ENCODE measurements at places on chromosomes 5 and 9.

GRCh38 chr9:84325347-84325973, 15.1 kb downstream of the SLC28A3 start:
- peak; percentile 38 for DNase-seq
- no peaks in the 10 kb centered on the region for H3K27me3 ChIP-seq
- H3K27ac ChIP-seq, result no peak overlapping the region
- no peaks in the 10 kb centered on the region for H3K36me3 ChIP-seq

GRCh38 chr9:69066955-69067354, 31.4 kb downstream of the FXN start:
- DNase-seq, result no peak
- H3K4me3 ChIP-seq, result no peak overlapping the region
- peaks cover 9% of the 10 kb centered on the region for H3K36me3 ChIP-seq
- H3K4me1 ChIP-seq, result no peaks in the 10 kb centered on the region
- H3K27me3 ChIP-seq, result no peaks in the 10 kb centered on the region

DNA sequence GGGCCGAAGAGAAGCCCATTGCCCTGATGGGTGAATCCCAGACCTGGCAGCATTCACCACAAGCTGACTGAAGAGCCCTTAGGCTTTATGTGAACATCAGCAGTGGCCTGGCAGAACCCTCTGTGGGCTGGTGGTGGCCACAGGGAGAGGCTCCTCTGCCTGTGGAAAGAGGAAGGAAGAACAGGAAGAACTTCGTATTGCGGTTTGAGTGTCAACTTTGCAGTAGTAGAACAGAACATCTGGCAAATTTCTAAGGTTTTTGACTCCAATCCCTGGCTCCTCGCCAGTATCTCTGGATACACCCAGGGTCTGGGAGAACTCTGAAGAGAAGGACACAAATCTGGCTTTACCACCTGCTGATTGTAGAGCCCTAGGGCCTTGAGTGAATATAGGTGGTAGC, 356.4 kb upstream of the GRAMD2B start:
- H3K36me3 ChIP-seq, result no peaks in the 10 kb centered on the region
- no peaks in the 10 kb centered on the region for H3K4me1 ChIP-seq
- H3K4me3 ChIP-seq, result no peak overlapping the region
- H3K27me3 ChIP-seq, result no peaks in the 10 kb centered on the region
- no peak for DNase-seq

GRCh38 chr5:32309761-32310160, 3.0 kb downstream of the MTMR12 start:
- H3K4me3 ChIP-seq, result no peak overlapping the region
- no peak overlapping the region for H3K27ac ChIP-seq
- peaks cover 3% of the 10 kb centered on the region for H3K4me1 ChIP-seq
- no peaks in the 10 kb centered on the region for H3K27me3 ChIP-seq

DNA sequence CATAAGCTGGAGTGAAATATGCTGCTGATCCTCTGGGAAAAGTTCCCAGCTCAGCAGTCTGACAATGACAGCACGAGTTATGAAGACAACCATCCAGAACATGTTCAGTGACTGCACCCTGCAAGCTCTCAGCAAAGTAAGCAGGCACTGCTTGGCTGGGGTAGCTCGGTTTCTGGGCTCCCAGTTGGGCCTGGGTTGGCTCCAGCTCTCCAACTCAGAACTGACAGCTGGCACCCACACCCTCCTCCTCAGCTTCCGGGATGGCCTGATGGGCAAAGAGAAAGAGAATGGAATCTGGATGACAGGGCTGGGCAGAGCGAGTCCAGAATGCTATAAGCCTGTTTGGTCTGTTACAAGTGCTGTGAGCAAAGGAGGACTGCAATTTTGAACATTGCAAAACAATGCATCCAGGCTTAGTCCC, 185.0 kb downstream of the CSNK1G3 start:
- H3K4me3 ChIP-seq, result no peak overlapping the region
- H3K36me3 ChIP-seq, result no peaks in the 10 kb centered on the region
- DNase-seq, result no peak
- no peak overlapping the region for H3K27ac ChIP-seq
- H3K4me1 ChIP-seq, result peaks cover 5% of the 10 kb centered on the region
- no peaks in the 10 kb centered on the region for H3K27me3 ChIP-seq

GRCh38 chr5:156531199-156531598, 204.2 kb downstream of the SGCD start:
- H3K4me1 ChIP-seq, result no peaks in the 10 kb centered on the region
- no peaks in the 10 kb centered on the region for H3K36me3 ChIP-seq
- H3K27ac ChIP-seq, result no peak overlapping the region
- no peak for DNase-seq
- no peak overlapping the region for H3K4me3 ChIP-seq

DNA sequence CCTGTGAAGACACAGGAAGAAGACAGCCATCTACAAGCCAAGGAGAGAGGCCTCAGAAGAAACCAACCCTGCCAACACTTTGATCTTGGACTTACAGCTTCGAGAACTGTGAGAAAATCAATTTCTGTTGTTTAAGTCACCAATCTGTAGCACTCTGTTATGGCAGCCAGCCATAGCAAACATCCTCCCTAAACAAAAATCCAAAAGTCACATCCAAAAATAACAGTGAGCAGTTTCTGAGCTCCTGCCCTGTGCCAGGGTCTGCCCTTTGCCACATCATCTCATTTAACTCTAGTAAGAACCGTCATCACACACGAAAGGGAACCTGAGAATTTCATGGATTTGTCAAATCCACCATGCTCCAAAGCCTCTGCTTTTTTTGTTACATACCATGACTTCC, 118.8 kb downstream of the TRIM36 start:
- no peaks in the 10 kb centered on the region for H3K4me1 ChIP-seq
- no peaks in the 10 kb centered on the region for H3K27me3 ChIP-seq
- DNase-seq, result no peak
- H3K27ac ChIP-seq, result no peak overlapping the region

DNA sequence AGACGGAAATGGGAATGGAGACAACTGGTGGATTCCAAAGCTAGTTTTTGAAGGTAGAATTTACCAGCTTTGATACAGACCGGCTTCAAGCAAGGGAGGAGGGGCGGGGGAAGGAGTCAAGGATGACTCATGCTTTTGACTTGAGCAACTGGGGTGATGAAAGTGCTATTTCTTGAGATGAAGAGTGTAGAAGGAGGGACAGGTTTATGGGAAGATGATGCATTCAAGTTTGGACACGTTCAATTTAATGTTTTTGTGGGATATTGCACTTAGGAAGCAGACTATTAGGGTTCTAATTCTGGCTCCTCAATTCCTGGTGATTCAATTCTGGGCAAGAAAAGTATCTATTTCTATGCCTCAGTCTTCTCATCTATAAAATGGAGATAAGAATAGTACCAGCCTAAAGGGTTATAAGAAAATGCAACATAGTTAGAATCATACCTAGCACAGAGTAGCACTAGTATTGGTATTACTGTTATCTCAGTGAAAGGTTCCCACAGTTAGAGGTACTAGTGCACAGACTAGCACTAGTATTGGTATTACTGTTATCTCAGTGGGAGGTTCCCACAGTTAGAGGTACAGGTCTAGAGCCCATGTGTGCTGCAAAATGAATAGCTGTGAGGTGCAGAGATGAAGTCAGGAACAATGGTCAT, 4.6 kb downstream of the NIPAL4 start:
- no peaks in the 10 kb centered on the region for H3K27me3 ChIP-seq
- peaks cover 2% of the 10 kb centered on the region for H3K36me3 ChIP-seq
- peaks cover 35% of the 10 kb centered on the region for H3K4me1 ChIP-seq

- no peak overlapping the region for H3K4me3 ChIP-seq
Measured at GRCh38 chr5:173764332-173765028, 123.7 kb upstream of the CPEB4 start.

DNA sequence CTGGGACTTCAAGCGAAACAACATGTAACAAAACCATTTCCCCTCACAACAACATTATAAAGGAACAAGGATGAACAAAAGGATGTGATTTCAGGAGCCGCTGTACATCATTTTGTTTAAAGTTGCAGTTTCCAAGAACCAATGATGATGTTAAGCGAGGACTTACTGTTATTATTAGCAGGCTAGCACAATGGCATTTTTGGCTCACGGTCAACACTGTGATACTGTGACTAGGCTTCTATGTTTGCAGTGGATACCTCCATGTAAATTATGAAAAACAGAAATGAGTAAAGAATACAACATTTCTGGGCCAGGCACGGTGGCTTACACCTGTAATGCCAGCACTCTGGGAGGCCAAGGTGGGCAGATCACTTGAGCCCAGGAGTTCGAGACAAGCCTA, 113.0 kb downstream of the AUH start:
- H3K4me1 ChIP-seq, result no peaks in the 10 kb centered on the region
- H3K4me3 ChIP-seq, result no peak overlapping the region
- no peak overlapping the region for H3K27ac ChIP-seq
- peaks cover 2% of the 10 kb centered on the region for H3K36me3 ChIP-seq

DNA sequence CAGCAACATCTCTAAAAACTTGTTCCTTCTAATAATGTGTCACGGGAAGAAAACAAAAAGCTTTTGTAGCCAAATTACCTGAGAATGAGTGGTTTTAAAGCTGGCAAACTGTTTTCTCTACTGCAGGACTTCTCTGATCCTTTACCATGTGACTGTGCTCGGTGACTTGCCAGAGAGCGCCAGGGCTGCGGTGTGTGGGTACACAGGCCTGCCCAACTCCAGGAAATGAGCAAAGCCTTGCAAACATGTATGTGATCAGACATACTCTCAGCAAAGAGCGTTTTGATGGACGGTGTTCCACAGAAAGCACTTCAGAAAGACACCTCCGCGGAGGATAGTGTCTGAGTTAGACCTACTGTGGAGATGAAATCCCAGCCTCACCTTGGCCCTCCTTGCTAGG, 157.3 kb downstream of the SPOCK1 start:
- DNase-seq, result no peak
- H3K4me1 ChIP-seq, result no peaks in the 10 kb centered on the region
- H3K36me3 ChIP-seq, result no peaks in the 10 kb centered on the region

- peak overlapping the region; percentile 79 for H3K27ac ChIP-seq
- H3K36me3 ChIP-seq, result no peaks in the 10 kb centered on the region
- H3K4me3 ChIP-seq, result no peak overlapping the region
Measured at GRCh38 chr9:16150501-16150900, 597.7 kb downstream of the CCDC171 start.

DNA sequence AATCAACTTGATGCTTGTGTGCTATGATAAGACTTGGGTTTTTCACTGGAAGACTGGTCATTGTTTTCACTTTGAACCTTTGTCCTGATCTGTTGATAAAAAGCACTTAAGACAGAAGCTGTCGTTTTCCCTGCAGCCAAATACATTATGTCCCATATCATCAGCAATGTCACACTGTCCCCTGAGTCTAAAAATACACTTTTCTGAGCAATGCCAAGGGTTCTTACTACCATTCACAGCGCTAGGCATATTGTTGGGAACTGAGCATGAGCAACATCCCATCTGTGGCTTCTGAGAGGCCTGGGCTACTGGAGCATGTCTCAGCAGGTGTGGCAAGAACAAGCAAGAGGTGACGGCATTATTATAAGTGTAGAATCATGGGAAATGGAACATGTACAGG, 81.8 kb downstream of the SEMA6A start:
- H3K4me3 ChIP-seq, result no peak overlapping the region
- no peak for DNase-seq
- H3K27ac ChIP-seq, result no peak overlapping the region
- peaks cover 10% of the 10 kb centered on the region for H3K4me1 ChIP-seq
- peaks cover 17% of the 10 kb centered on the region for H3K36me3 ChIP-seq

- H3K27me3 ChIP-seq, result no peaks in the 10 kb centered on the region
- H3K4me1 ChIP-seq, result no peaks in the 10 kb centered on the region
- DNase-seq, result no peak
- no peaks in the 10 kb centered on the region for H3K36me3 ChIP-seq
- no peak overlapping the region for H3K27ac ChIP-seq
- H3K4me3 ChIP-seq, result no peak overlapping the region
Measured at GRCh38 chr9:73539881-73540390, 388.3 kb downstream of the ANXA1 start.

- no peaks in the 10 kb centered on the region for H3K27me3 ChIP-seq
- no peak for DNase-seq
- peaks cover 5% of the 10 kb centered on the region for H3K36me3 ChIP-seq
- H3K27ac ChIP-seq, result no peak overlapping the region
- H3K4me3 ChIP-seq, result no peak overlapping the region
- H3K4me1 ChIP-seq, result no peaks in the 10 kb centered on the region
Measured at GRCh38 chr9:123073441-123073840, 40.0 kb downstream of the GPR21 start.

- H3K27ac ChIP-seq, result no peak overlapping the region
- no peak overlapping the region for H3K4me3 ChIP-seq
- DNase-seq, result no peak
Measured at GRCh38 chr9:126522612-126523356, 90.9 kb upstream of the LMX1B start.

DNA sequence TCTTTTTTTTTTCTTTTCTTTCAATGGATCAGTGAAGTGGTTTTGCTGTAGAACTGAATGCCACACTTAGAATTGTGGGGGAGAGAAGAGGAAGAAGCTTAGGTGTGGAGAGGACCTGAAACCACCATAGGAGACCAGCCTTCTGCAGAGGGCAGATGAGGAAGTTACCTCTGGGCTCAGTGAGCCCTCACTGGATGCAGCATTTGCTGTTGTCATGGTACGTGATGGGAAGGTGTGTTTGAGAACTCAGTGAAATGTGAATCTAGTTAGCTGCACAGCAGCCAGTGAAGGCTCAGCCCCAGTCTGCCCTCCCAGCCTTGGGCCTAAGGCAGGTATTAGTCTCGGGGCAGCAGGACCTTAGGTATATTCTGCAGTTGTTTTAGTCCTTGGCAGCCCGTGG, 17.5 kb downstream of the CYFIP2 start:
- no peak overlapping the region for H3K27ac ChIP-seq
- no peaks in the 10 kb centered on the region for H3K4me1 ChIP-seq
- no peak for DNase-seq
- H3K4me3 ChIP-seq, result no peak overlapping the region
- no peaks in the 10 kb centered on the region for H3K36me3 ChIP-seq
- H3K27me3 ChIP-seq, result no peaks in the 10 kb centered on the region

GRCh38 chr9:23590276-23591000, 235.6 kb downstream of the ELAVL2 start:
- H3K4me1 ChIP-seq, result no peaks in the 10 kb centered on the region
- H3K27ac ChIP-seq, result no peak overlapping the region
- DNase-seq, result peak; percentile 8
- H3K4me3 ChIP-seq, result no peak overlapping the region
- no peaks in the 10 kb centered on the region for H3K36me3 ChIP-seq

- H3K36me3 ChIP-seq, result no peaks in the 10 kb centered on the region
- H3K27me3 ChIP-seq, result no peaks in the 10 kb centered on the region
- no peak for DNase-seq
- no peak overlapping the region for H3K27ac ChIP-seq
Measured at GRCh38 chr5:71924980-71925379, 182.3 kb upstream of the MAP1B start.

- no peak for DNase-seq
- no peaks in the 10 kb centered on the region for H3K4me1 ChIP-seq
- no peak overlapping the region for H3K27ac ChIP-seq
- peaks cover 3% of the 10 kb centered on the region for H3K36me3 ChIP-seq
- no peak overlapping the region for H3K4me3 ChIP-seq
Measured at GRCh38 chr5:82045554-82046275, 73.9 kb downstream of the ATG10 start.
